ENCODE measurements at places on chromosomes 7 and 10.
A peak's percentile ranks its signal among the peaks of the same experiment; 100 is the strongest.

DNA sequence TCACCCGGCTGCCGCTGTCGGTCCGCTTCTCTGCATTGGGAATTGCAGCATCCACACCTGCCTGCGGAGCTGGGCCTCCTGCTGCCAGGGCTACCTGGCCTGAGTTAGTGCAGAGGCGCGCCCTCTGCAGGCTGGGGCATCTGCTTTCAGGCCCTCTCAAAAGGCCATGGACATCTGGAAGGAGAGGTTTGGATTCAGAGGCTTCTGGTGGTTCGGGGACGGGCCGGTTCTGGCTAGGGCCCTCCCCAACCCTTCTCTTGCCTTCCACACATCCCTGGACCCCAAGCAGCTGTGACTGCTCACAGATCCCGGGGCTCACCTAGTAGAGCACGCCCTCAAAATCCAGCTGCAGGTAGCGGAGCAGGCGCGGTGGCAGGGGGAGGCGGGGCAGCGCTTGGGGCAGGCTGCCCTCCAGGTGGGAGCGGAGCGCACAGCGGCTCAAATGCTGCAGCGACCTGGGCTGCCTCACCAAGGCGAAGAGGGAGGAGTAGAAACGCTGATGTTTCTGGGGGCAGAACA, 8.4 kb upstream of the GBX1 start:
- no peak for DNase-seq

DNA sequence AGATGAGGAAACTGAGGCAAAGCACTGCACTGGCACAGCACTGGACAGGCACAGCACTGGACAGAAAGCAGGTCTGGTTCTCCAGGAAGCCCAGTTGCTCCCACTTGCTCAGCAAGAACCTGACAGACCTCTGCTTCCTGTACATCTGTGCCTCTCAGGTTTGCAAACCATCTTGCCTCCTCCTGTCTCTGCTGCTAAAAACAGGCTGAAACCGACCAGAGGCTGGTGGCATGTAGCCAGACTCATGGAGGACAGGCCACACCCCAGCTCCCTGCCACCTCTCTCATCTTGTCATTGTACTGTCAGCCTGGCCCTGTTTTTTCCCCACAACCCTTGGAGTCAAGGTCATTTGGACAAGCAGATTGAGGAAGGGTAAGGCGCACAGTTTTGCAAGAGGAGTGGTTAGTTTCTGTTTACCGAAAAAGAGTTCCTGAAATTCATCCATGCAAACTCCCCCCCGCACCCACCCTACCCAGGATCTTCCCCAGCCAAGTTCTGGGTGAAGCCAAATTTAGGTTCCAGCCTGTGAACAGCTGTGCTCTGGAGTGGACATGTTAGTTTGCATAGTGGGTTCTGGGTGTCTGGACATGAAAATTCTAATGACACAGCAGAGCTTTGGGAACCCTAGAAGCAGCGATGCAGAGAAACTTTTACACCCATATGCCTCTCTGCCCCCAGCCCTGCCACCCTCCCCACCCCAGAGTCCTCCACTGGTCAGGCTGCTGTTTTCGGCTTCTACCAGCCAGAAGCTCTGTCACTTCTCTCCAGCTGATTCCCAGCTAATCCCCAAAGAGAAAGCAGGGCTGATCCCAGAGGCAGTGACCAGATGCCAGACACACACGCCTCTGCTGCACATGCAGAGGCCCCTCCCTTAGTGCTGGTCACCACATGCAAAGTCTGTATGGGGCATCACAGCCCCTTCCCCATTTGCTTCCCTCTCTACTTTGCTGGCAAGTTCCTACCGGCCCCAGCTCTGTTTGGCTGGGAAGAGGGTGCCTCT, 8.5 kb upstream of the C10orf105 start:
- peak; percentile 86 for DNase-seq

DNA sequence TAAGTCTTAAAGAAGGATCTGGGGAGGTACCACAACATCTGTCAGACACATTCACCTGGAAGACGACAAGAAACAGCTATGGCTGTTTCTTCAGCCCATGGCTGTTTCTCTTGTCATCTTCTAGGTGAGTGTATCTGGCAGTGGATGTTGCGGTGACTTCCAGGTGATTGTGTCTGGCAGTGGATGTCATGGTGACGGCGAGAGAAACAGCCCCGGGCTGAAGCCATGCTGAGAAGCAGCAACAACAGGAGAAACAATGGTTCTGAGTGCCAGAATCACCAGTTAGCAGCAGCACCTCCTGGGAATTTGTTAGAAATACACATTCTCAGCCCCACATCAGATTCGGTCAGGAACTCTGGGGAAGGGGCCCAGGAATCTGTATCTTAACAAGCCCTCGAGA, 68.6 kb upstream of the SYPL1 start:
- no peak for DNase-seq

DNA sequence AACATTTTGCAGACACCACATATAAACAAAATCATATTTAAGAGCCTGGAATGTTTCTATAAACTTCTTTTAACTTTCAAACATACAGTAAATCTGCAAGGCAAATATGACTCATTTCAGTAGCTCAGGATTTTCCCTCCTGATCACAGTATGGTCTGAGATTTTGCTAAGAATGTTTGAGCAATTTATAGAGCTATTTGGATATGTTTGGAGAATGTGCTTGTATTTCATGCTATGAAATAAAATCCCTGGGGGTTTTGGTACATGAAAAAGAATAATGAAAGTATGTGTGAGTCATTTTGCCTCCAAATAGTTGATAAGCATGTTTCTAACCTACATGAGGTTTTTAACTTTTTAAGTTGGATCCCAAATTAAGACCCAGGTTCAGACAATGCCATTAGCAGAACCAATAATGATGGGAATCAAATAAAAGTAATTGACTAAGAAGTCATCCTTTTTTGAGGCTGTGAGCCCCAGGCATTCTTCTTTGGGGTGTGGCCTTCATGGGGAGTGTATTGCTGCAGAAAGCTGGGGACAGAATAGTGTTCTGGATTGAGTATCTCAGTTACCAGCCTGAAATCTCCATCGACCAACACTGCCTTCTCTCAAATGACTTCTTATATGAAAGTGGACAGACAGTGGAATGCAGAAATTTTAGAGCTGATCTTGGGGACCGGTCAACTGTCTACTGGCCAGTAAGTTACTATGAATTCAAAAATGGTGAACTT, 66.1 kb upstream of the AGBL3 start:
- no peak for DNase-seq

GRCh38 chr10:88952647-88953111, at the start of gene ACTA2:
Gene ACTA2, minus strand, starts transcription at chr10:88952773. Its CDS starts 3,843 bp downstream, at chr10:88948930.
- no peak for DNase-seq

GRCh38 chr7:141649865-141650634, 51.9 kb downstream of the DENND11 start:
- peak; percentile 84 for DNase-seq

DNA sequence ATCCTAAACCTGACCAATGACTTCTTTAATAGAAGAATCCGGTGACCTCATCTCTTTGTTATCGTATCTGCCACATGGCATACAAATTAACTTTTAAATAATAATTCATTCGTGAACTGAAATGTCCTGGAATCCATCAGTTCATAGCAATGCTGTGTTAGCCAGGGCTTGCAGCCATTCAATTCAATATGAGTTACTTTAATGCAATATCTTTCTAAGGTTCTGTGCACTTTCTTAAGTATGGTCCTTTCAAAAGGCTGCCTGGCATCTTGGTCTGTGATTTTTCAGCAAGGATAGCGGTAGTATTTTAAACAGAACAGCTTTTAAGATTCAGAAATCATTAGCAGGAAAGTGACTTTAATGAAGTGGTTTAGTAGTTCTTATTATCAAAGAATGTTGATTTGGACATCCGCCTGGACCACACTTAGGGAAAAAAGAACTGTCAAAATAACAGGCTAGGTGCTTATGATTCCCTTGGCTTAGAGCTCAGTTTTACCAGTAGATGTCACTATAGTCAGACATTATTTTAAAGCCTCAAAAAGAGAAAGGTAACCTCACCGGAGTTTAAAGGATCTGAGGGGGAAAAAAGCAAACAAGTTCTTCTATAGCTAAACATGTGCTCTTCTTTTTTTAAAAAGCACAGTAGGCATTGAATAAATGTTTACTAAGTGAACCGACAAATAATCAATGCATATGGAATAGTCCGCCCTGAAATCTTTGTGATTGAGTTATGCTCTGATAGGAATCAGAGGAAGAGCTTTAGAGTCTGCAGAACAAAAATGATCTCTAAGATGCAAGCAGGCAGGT, 22.7 kb downstream of the SLC35G1 start:
- peak; percentile 55 for DNase-seq

- DNase-seq: no peak
Observed at GRCh38 chr10:63429281-63429680, 36.5 kb downstream of the JMJD1C start.

DNA sequence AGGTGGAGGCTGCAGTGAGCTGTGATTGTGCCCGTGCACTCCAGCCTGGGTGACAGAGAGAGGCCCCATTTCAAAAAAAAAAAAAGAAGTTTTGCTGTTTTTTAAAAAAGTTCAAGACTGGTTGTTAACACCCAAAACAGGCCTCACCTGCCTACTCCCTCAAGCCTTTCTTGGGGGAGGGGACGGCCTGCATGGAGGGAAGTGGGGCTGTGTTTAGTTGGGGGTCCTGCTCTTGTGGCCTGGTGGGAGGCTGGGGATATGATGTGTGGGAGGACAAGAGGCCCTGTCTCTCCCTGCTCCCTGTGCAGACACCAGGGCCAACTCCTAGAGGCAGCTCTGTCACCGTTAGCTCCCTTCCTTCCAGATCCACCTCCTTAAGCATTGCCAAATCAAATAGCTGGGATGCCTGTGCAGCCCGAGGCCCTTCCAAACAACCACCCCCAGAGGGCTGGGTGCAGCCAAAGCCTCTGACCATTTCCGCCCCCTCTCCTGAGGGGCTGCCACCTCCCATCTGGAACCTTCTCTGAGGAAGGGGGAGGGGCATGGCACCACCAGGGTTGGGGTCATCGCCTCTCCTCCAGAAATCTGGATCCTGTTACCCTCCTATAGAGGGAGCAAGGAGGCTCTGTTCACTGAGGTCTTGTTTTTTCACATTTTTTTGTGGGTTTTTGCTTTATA, 32.9 kb upstream of the ANKRD2 start:
- no peak for DNase-seq

GRCh38 chr10:25682203-25682851, 251.7 kb upstream of the MYO3A start:
- no peak for DNase-seq

DNA sequence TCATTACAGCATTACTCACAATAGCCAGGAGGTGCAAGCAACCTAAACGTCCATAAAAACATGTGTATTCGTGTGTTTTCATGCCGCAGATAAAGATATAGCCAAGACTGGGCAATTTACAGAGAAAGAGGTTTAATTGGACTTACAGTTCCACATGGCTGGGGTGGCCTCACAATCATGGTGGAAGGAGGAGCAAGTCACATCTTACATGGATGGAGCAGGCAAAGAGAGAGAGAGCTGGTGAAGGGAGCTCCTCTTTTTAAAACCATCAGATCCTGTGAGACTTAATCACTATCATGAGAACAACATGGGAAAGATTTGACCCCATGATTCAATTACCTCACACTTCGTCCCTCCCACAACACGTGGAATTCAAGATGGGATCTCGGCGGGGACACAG, 33.0 kb downstream of the PDLIM1 start:
- DNase-seq: no peak

DNA sequence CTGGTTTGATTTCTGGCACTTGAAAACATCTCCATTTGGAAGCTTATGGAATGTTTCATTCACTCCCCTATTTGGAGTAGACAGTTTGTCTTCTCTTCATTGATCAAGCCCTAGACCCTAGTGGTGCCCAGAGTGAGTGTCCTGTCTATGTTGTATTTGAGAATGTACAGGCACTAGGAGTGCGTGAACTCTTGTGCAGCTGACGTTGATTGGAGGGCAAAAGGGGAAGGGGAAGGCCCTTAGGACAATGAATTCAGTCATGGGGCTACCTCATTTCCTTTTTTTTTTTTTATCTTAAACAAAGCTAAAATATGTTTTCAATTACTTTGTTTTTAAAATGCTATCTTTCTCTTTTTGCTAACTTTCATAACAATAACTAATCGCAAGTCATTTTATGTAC, 66.5 kb downstream of the ADD3 start:
- no peak for DNase-seq

DNA sequence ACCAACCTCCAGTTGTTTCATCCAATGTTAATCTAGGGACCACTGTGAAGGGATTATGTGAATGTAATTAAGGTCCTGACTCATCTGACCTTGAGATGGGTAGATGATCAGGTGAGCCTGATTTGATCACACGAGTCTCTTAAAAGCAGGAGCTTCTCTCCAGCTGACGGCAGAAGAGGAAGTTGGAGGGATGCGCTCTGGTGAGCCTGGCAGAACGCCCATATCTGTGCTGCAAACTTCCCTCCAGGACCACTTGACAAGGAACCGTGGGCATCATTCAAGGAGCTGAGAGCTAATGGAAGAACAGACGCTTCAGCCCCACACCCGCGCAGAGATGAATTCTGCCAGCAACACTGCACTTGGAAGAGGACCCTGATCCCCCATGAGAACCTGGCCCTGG, 642.4 kb downstream of the TNS3 start:
- no peak for DNase-seq

DNA sequence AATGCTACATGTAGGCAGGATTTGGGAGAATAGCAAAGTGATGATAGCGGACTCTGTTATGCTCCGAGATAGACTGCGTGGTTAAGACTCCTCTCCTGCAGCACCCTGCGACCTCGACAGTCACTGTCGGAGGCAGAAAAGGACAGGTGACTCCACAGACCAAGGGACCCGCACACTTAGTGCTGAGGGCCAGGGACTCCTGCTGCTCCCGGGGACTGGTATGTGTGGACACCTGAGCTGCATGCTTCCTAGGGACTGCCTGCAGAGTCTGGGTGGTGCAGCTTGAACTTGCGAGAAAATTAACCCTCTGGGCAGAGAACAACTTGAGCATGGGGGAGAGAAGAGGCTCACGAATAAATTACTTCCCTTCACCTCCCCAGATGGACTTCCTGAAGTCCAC, 407.1 kb upstream of the PFKP start:
- DNase-seq: no peak

DNA sequence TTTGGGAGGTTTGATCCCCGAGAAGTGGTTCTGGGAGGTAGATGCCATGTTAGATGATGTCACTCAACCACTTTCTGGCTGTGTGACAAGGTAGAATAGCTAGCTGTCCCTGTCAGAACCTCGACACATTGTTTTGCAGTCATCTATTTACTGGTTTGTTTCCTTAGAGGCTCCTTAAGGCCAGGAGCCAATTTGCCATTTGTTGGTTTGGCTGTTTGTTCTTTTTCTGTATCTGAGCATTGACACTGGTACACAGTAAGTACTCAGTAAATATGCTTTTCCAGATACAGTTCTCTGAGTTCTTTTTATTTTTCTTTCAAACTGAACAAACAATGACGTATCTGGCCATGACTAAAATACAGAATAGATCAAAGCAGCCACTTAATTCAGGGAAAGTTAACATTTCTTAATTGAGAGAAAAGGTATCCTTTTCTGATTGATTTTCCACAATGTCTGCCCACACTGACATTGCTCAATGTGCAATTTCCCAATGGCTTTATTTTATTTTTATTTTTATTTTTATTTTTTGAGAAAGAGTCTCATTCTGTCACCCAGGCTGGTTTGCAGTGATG, 121.6 kb downstream of the SPAG6 start:
- DNase-seq: no peak

DNA sequence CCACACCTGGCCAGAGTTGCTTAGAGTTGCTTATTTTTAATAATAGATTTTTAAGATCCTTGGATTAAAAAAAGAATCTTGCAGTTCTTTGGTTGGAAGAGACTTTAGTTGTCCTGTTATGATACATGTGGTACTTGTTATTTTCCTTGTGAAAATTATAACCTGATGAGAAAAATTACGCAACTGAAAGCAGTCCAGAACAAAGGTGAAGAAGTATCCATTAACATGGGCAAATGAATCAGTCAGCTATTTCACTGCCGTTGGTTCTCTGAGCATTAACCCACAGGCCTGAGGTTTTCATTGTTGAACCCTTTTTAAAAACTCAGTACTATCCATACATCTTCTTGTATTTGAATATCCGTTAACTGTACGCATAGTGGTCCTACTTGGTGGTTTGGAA, 68.2 kb downstream of the GALNT11 start:
- DNase-seq: no peak
